ENCODE measurements at places on chromosomes 13 and 19.

DNA sequence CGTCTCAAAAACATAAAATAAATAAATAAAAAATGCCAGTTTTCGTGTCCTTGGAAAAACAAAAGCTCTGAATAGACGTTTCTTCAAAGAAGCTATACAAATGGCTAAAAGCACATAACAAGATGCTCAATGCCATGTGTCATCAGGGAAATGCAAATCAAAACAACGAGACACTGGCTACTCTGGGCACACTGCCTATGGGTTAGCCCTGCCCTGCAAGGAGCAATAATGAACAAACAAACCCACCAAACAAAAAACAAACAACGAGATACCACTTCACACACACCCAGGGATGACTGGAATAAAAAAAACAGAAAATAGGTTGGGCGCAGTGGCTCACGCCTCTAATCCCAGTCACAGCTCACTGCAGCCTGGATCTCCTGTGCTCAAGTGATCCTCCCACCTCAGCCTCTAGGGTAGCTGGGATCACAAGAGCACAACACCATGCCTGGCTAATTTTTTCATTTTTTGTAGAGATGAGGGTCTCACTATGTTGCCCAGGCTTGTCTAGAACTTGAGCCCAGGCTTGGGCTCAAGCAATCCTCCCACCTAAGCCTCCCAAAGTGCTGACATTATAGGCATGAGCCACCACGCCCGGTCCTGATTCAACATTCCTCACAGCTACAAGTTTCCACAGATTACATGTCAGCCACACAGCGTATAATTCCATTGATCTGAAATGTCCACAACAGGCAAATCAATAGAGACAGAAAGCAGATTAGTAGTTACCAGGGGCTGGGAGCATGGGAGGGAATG lies 15.5 kb upstream of the ISYNA1 start:
- DNase-seq = no peak

- DNase-seq = no peak
These were observed 111.5 kb downstream of the DNAJC15 start for GRCh38 chr13:43134868-43135267.

- no peak for DNase-seq
These were observed 328.8 kb downstream of the FGF9 start for GRCh38 chr13:21999666-22000065.

DNA sequence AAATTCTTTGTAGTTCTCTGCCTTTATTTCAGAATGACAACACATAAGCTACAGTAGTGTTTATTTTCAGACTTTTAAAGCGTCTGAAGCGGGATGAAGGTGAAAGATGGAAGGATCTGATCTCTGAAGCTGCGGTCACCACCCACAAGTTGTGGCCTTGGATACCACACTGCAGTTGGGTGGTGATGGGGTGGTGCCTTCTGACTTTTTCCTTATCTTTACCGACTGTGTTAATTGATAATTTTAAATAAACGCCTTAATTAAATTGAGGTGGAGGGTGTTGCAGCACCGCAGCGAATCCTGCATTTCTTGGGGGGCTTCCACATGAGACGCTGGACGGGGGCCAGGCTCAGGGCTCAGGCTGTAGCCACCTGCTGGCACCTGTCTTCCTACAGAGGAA lies 1.3 kb downstream of the TFDP1 start:
- DNase-seq = no peak

- peak; percentile 50 for DNase-seq
These were observed 52.9 kb downstream of the OR10H4 start for GRCh38 chr19:16001481-16002312.

DNA sequence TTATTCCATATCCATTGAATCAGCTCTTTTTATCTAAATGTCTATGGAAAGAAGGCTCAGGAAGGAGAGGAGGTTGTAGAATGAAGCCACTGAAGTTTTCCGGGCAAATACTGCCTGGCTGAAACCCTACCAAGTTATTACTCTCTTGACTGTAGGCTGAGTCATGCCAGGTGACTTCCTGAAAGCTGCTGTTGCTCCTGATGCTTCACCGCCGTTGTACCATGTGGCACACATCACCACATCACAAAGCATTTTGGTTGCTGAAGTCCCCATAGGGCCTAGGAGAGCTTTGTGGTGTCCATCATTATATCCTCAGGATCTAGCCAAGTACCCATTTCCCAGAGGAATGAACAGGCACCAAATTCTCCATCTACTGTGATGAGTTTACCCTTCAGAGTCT lies 11.1 kb upstream of the TDRD12 start:
- DNase-seq = no peak
